NCI-H1436 (cell line): ENCODE measurements at places on chromosomes 2 and 18.

DNA sequence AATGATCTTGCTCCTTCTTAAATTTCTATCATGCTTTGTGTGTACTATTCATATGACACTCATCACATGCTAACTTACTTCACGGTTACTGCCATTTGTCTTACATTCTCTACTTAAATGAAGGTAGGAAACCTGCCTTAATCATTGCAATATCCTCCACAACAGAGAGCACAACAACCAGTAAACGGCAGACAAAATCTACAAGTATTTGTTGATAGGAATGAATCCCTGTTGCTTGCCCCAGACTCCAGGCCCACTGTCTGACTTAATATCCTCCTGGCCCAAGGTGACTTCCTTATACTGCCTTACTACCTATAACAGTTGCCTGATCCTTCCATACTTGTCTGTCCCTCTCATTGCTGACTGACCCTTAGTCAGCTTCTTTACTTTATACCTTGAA lies 3.5 kb downstream of the PPP3R1 start:
- DNase-seq: no peak

DNA sequence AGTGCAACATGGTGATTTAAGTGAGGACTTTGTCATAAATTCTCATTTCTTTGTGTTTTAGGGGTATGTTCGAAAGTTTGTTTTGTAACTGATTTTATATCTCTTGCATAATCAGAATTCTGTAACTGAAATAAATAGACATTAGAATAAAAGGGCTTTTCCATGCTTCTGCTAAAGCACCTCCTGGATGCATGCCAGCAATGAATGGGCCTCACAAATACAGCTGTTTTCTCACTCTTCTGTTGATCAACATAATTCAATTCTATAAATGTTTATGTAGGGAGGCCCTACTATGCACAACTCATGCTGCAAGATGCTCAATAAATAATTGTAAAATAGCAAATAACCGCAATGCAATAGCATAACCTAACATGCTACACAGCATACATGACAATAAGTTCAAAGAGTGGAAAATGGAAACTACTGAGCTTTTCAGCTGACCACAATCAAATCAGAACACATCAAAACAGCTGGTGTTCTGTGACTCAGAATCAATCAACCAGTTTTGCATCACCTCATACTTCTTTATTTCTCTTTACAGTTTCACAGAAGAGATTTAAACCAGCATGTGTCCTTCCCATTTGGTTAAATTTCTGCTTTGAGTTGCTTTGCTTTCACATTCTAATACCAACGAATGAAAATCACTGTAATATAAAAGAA lies 11.0 kb downstream of the CDH7 start:
- DNase-seq: no peak

- no peak for DNase-seq
These were observed 58.9 kb upstream of the ZNF516 start for GRCh38 chr18:76553715-76554546.

- no peak for DNase-seq
These were observed 24.1 kb upstream of the ZEB2 start for GRCh38 chr2:144544053-144544452.

DNA sequence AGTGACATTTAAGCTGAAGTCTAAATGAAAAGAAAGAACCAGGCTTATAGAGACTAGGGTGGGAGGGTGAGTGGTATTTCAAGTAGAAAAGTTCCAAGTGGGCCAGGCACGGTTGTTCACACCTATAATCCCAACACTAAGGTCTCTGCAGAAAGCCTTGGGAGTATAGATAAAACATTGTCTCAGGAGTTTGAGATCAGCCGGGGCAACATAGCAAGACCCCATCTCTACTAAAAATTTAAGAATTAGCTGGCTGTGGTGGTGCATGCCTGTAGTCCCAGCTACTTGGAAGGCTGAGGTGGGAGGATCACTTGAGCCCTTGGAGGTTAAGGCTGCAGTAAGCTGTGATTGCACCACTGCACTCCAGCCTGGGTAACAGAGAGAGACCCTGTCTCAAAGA lies 143.4 kb upstream of the PKDCC start:
- DNase-seq: no peak

DNA sequence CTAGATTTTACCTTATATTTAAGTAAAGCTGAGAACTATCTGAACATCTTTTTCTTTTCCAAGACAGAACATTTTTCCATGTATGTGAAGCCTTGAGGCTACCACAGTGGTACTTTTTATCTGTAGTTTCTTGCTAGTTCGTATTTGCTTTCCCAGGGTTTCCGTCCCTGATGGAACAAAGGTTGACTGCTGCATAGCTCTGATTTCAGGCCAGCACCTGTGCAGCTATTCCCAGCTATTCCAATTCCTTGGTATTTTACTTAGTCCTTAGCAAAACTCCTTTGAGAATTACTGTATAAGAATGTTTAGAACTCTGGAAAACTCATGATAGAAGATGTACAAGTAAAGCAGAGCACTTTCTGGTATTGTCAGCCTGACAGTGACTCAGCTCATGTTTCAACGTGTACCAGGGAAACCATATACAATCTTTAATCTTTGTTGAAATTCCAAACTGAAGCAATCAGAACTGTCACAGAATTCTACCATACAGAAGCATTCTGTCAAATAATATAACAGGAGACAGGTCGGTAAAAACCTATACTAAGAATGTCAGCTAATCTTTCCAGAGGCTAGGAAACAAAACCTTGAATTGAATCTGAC lies 162.2 kb downstream of the PKP4 start:
- no peak for DNase-seq

- no peak for DNase-seq
These were observed 507.2 kb downstream of the CMPK2 start for GRCh38 chr2:6358546-6358945.

DNA sequence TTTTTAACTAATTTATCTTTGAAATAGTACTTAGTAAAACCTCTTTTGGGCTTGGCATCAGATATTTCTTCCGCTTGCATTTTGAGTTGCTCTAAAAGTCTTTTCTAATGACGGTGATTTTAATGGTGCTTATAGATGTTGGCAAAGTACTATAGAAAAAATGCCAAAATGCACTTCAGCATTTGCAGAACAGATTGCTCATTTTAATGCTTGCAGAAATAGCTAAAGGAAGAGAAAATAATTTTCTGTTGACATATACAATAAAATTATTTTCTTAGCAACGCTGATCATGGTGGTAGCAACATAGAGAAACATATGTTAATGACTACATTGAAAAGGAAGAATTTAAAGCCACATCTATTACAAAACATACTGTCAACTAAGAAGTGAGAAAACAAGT lies 170.7 kb downstream of the STK39 start:
- no peak for DNase-seq

GRCh38 chr2:27099334-27099955 lies 12.9 kb downstream of the KHK start:
- DNase-seq: no peak

DNA sequence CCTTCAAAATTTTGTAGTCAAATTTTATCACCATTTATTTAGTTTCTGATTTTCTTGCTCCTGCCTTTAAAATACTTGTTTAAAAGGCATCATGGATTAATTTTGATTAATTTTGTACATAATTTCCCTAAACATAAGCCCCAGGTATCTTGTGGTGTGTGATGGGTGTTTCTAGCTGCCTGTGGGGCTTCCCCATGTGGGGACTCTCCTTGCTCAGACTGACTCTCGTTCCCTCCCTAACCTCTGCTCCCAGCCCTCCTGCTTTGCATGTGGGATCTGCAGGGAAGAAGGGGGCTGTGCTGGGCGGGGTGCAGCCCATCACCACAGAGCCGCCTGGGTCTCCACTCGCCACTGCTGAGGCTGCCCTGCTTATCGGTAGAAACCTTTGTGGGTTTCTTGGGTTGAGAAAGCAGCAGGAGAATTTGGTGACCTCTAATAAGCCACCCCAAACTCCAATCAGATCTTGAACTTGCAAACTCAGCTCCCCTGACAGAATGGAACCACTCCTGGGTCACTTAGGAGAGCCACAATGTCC lies 72.5 kb downstream of the MRPS9 start:
- DNase-seq: no peak

GRCh38 chr2:83113953-83114352 lies 1345.1 kb downstream of the SUCLG1 start:
- no peak for DNase-seq

DNA sequence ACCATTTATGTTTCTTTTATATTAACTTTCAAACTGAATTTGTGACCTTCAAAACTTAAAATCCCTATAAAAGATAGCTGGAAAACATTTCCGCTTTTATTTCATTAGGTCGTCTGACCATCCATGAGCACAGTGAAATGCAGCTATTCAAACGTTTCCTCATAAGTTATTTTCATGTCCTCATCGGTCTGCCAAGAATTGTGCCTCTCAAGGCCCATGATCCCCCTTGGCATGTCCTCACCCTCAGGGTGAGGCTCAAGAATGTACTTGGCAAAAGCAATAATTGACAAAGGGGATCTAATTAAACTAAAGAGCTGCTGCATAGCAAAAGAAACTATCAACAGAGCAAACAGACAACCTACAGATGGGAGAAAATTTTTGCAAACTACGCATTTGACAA lies 12.4 kb downstream of the SLC66A2 start:
- no peak for DNase-seq

GRCh38 chr2:6819668-6820067 lies 46.0 kb downstream of the CMPK2 start:
- DNase-seq: no peak

DNA sequence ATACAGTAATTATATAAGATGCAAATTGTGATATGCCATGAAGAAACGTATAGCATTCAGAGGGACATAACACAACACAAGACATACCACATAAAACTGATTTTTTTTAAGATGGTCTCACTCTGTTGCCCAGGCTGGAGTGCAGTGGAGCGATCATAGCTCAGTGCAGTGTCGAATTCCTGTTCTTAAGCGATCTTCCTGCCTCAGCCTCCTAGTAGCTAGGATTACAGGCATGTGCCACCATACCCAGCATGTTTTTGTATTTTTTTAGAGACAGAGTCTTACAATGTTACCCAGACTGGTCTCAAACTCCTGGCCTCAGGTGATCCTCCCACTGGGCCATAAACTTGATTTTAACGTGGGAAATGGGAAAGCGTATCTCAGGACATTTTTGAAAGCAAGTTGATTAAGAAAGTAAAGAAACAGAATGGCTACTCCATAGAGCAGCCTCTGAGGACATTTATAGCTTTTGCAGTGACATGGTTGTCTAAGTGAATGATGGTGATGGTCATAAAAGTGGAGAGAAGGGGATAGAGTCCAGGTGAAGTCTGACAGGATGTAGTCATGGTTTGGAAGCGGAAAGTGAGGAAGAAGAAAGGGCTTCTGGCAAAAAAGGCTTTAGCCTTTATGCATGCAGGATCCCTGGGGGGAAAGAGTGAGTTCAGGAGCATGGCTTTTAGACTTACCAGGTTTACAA lies 2.4 kb downstream of the TSGA10 start:
- DNase-seq: no peak

DNA sequence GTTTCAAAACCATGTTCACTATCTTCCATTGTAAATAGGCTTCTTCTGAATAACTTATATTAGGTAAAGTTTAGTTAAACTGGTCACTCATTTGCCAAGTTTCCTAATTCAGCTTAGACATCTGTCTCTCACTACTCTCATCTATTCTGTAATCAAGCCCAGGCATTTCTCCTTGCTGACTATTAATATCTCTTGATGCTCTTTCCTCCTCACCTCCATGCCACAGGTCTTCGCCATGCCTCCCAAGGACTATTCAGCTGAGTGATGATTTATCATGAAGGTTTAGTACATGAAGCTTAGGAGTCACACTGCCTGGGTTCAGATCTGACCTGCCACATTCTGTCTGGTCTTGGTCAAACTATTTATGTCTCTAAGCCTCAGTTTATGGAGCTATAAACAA lies 115.5 kb downstream of the SPOPL start:
- DNase-seq: no peak

DNA sequence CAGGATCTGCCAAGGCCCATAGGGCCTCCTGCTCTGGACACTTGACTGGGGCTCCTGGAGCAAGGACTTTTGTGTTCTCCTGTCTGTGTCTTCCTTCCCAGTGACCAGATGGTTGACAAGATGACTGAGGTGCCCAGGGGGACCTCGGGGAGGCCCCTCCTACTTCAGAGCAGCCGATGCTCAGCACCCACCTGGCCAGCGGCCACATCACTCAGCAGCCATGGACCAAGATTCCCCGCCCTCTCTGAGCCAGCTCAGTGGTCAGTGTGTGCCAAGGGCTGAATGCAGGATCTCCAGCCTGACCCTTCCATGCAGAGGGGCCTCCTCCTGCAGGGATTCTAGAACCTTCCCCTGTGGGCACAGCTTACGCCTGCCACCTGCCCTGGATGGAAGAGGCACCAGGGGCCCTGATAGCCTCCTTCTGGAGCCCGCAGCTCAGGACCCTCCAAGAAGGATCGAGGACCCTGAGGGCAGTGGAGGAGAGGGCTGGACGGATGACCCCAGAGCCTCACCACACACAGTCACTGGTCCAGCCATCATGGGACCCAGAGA lies 87.4 kb upstream of the GPC1 start:
- no peak for DNase-seq

DNA sequence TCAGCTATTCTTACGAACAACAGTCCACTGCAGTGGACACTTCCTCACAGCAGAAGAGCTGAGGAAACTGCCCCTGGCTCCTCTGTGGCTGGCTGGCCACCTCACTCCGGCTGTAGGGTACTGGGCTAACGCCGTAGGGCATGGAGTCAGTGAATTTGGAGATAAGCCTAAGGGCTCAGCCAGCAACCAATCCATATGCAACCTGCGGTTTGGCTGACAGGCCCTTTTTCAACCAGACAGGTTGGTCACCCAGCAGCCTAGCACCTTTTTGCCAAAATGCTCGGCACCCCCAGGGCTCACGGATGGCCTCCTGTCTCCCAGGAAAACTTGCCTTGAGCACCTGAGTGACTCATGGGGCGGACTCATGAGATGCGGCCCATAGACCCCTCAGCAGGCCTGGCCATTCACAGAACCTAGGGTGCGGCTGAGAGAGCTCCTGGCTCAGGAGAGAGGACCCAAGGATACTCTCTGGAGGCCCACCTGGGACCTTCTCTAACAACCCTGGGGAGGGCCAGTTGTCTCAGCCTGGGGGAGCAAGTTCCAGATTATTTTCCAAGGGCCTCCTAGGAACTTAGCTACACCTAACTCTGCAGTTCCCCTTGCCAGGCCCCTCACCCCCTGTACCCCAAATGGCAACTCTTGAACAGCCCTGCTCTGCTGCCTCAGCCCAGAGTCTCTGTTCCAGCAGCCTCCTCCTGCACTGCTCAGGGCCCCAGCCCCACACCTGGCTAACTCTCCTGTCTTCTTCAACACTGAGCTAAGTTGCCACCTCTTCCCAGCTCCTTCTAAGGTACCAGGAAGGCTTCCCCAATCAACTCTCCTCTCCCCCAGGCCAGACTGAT lies 252.1 kb downstream of the CYP26B1 start:
- DNase-seq: no peak

DNA sequence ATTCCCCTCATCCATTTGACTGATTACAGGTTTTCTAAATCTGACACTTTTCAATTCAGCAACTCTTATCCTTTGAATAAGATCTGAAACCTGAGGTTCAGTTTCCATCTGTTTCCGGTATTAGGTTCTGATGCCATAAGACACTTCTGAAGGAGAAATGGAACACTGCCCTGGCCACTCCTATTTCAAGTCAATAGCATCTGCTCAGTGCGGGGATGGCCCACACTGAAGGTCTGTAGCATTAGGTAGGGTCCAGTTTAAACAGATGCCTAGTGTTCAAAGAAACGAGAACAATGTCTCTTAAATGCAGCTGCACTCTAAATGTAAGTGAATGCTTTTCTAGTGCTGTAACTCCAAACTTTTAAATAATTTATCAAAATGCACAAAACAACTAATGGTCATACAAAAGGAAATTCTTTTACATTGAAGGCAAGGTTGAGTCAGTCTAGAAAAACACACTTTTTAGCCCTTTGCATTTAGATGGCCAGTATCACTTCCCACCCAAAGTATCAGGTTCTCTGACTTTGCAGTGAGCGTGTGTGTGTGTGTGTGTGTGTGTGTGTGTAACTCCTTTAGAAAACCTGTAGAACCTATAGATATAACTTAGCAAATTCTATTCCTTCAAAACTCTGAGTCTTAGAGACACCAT lies 78.2 kb downstream of the STK39 start:
- DNase-seq: no peak
